ENCODE measurements at places on chromosomes 3 and 15.

- no peak for DNase-seq
Measured at GRCh38 chr3:57133157-57133556, 32.0 kb downstream of the IL17RD start.

GRCh38 chr3:176274161-176274560 is 923.1 kb downstream of the TBL1XR1 start:
- DNase-seq, result no peak

GRCh38 chr15:57544848-57545480 is 46.7 kb upstream of the MYZAP start:
- no peak for DNase-seq

GRCh38 chr3:159219231-159219630 is 417.4 kb downstream of the MFSD1 start:
- DNase-seq, result no peak

DNA sequence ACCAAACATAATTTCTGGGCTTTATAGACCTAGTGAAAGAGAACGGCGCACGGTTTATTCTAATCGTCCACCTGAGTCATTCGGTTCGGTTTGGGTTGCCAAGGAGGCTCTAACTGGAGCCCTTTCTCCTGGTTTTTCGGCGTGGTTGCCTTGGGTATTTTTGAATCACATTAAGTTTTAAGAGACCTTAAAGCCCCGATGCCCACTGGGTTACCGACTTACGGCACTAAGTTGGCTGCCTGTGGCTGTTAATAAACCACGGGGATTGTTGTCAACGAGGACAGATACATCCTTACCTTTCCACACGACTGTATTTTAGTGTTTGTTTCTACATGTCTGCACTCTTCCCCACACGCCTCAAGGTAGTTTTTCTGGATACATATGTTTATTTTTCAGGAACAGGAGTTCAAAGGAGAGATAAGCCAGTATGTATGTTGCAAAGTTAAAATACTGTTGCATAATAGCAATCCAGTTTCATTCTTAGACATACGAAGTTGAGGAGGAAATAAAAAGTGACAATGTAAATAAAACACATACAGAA is 1.2 kb upstream of the ANP32A start:
- no peak for DNase-seq

GRCh38 chr15:80333261-80333660 is 70.9 kb upstream of the ARNT2 start:
- DNase-seq, result no peak

- DNase-seq, result no peak
Measured at GRCh38 chr3:50279255-50280016, 549 bp downstream of the LSMEM2 start.

- peak; percentile 62 for DNase-seq
Measured at GRCh38 chr15:52103217-52104207, 9.1 kb downstream of the BCL2L10 start.

GRCh38 chr3:48919215-48920138 is 835 bp downstream of the ARIH2 start:
- peak; percentile 13 for DNase-seq

DNA sequence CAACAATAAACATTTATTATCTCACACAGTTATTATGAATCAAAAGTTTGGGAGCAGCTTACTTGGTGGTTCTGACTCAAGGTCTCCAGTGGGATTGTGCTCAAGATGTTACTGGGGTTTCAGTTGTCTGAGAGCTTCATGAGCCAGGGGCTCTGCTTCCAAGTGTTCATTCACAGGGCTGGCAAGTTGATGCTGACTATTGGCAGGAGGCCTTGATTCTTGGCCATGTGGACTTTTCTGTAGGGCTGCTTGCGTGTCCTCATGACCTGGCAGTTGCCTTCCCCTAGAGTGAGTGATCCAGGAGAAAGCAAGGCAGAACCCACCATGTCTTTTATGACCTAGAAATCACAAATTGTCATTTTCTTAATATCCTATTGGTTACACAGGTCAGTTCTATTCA is 87.2 kb upstream of the TNFAIP8L3 start:
- DNase-seq, result peak; percentile 37

DNA sequence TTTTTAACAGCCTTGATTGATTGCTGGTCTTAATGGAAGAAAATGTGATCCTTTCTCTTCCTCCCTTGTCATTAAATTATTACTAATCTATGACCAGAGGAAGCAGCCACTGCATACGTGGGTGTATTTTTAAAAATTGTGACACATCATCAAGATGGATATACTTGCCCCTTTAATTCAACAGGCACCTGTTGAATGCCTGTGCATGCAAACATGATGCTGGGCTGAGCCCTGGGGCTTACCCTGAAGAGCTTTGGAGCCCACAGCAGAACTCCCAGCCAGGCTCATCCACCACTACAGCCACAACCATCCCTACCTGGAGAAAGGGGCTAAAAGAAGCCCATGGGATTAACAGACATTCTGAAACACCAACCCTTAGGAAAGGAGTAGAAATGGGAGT is 297.2 kb upstream of the CTDSPL start:
- DNase-seq, result no peak

GRCh38 chr3:119831022-119831421 is 49.1 kb downstream of the NR1I2 start:
- DNase-seq, result no peak

- no peak for DNase-seq
Measured at GRCh38 chr3:142574665-142575064, 3.9 kb downstream of the ATR start.

DNA sequence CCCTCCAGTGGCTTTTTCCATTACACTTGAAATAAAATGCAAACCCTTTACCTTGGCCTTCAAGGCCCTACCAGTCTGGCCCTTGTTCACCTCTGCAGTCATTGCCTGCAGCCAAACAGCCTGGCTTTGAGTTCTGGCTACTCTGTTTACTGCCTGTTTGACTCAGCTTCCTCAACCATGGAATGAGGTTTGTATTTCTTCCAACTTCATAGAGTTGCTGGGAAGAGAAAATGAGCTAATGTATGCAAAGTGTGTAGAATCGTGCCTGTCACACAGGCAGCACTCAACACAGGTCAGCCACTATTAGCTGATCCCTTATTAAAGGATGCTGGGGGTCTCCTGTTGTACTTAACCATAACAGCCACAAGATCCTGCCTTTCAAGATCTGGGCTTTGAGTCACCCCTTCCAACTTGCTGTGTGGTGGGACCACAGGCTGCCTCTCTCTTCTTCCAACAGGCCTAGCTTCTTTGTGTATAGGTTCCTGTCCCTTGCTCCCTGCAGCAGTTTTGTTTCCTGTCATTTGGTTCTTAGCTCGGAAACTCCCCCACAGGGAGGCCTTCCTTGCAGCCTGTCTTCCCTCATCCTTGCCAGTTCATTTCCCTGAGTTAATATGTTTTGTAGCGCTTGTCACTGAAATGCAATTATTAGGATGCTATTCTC is 6.4 kb downstream of the MED12L start:
- DNase-seq, result no peak

DNA sequence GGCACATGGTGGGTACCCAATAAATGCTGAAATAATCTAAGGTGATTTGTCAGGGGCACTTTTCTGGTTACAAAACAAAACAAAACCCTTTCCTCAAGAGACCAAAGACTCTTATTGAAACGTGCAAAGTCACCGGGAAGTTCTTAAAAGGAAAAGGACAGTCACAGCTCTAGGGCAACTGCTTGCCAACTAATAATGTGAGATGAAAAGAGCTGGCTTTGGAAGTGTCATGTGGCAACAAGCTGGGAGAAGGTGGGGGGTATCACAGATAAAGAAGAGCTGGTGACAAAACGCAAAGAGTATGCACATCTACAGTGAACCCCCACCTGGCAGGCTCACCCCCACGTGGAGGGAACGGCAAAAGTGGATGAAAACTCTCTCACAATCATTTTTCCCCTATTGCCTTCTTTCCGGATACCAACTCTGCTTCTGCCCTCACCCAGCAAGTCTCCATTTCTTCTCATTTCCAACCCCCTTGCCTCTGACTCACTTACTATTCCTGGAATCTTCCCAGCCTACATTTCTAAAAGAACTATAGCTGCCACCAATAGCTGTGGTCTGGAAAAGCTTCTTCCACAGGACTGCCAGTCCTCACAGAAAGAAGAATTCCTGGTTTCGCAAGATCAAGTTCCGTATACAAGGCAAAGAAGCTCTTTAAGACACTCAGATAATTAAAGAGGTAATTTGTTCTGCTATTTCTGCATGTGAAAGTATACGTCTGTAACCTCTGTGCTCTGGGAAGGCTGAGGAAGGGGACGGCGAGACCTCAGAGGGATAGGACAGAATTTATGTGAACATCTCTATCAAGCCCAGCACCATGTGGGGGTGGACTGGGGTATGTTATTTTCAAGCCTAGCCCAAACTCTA is 21.8 kb upstream of the ANPEP start:
- DNase-seq, result no peak

DNA sequence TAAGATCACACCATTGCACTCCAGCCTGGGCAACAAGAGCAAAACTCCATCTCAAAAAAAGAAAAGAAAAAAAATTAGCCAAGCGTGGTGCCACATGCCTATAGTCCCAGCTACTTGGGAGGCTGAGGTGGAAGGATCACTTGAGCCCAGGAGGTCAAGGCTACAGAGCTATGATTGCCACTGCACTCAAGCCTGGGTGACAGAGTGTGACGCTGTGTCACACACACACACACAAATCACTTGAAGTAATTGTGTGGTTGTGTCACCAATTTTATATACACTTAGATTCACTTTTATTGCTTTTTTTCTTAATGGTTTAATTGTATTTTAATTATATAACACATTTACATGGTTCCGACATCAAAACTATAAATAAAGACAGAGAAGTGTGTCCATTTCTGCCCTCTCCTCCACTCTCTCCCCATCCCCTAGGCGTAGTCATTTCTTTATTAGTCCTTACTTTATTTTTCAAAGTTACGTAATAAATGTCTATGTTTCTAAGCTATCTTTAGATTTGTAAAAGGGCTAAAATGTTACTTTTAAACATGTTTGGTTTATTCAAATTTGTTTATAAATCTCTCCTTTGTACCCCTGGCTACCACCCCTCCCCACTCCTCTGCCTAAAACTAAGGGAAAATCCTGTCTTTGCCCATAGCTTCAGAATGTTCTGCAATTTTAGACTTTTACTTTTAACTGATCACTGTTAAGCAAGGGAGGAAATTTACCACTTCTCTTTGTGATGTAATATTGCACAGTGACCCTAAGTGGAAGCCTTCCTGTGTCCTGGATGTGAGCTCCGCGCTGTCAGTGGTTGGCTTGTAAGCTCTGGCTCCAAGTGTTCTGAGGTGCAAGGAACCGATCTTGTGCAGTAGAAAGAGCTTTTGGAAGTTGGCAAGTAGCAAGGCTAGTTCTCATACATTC is 10.8 kb upstream of the VILL start:
- DNase-seq, result no peak

GRCh38 chr3:168213920-168214319 is 118.2 kb upstream of the GOLIM4 start:
- DNase-seq, result no peak

DNA sequence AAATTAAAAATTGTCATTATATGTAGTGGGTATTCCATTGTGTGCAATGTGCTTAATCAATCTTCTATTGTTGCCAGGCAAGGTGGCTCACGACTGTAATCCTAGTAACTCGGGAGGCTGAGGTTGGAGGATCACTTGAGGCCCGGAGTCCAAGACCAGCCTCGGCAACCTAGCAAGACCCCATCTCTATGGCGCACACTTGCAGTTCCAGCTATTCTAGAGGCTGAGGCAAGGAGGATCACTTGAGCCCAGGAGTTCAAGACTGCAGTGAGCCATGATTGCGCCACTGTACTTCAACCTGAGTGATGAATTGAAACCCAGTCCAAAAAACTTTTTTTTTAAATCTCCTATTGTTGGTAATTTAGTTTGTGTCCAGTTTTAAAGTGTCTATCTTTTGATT is 33.4 kb upstream of the ABHD2 start:
- DNase-seq, result no peak

DNA sequence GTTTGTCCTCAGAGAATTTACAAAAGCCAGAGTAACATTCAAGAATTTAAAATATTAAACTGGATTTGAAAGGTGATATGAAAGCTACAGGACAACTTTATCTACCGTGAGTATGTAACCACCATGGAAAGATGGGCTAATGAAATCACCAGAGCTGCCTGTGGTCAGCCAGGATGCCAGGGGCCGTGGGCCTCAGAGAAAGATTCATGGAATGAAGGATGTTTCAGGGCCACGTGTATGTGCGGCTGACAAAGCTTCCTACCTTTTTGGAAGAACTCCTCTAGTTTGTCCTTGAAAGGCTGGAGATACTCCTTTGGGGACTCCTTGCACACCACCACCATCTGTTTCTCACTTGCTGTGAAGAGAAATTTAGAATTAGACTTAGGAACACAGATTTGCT is 138.9 kb downstream of the GREM1 start:
- no peak for DNase-seq

DNA sequence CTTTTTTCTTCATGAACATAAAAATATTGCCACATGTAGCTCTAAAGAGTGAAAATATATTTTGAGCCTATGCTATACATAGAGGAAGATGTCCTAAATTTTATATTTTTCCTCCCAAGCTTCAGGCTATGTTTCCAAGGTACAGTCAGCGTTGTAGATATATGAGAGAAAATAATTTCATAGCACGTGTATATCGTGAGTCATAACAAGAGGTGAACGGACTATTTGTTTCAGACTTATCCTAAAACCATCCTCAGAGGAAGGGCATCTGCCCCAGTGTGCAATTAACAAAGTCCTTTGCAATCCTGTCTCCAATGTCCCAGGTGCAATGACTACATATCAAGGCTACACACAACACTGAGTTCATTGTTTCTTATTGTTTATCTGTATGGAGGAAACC is 177.3 kb upstream of the ARRDC4 start:
- DNase-seq, result no peak

DNA sequence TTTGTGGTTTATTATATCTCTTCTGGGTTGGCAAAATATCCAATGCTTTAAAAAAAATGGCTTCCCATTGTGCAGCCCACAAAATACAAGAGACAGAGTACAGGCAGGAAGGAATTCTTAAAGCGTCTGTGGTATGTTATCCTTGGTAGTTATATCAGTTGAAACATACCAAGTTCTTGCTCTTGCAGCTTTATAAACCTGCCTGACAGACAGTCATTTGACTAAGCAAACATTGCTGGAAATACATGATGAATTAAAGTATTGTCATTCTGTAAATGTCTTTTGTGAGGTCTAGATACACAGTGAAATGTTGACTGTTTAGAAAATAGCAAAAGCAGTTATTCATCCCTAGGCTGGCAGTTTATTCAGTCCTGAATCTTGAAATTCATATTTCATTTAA is 44.8 kb upstream of the MAP3K13 start:
- no peak for DNase-seq

DNA sequence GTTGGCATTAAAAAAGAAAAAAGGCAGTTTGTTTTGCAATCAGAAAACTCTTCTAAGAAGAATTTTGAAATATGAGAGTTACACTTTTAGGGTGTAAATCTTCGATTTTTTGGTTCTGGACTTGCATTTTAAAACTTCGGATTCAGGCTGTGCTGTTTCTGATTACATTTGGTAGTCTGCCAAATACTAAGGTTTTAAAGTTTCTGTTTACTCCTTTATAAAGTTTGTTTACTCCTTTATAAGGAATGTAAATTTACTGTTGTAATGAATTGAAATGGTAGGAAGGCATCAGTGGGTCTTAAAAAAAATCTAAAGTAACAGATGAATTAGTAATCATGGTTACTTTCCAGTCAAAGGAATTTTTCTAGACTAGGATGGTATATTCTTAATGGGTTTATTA is 14.1 kb downstream of the FXR1 start:
- DNase-seq, result no peak
